ENCODE measurements at places on chromosomes 3 and 15. TPM values are rescaled to one million over a fixed set of nuclear protein-coding genes. Genes with fewer than 3 reads are reported as not detected.

C3orf22 gene
- 0.06 TPM for polyA plus RNA-seq

EFL1 gene
- 21.5 TPM for polyA plus RNA-seq

ZNF660 gene
- 11.0 TPM for polyA plus RNA-seq

CCR5 gene
- 0.68 TPM for polyA plus RNA-seq

PLIN1 gene
- polyA plus RNA-seq = 0.68 TPM

CADM2 gene
- 0.65 TPM for polyA plus RNA-seq

CASR gene
- polyA plus RNA-seq = 27.2 TPM

- no peak for DNase-seq
These were observed 32.1 kb downstream of the CNTN4 start for GRCh38 chr3:2130726-2131125.

- DNase-seq = peak; percentile 75
These were observed 860 bp downstream of the ATG3 start for GRCh38 chr3:112560721-112561483.

DNA sequence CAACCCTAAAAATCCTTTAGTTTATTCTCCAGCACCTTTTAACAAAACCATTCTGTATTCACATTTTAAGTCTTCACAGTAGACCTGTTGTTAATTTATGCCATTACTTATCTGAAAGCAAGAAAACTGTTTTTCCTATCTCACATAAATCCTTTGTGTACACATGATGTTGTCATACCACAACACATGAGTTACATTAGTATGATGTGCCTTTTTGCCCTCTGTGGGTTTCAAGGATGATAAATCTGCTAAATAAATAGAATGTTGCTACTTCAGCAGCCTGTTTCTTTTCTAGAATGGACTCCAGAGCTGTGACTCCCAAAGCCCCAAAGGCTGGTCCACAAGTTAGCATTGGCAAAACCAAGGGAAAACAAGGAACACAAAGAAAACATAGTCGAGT lies 151.6 kb downstream of the SERPINI1 start:
- no peak for DNase-seq

GRCh38 chr3:183975981-183976662 lies 41.6 kb downstream of the ABCC5 start:
- no peak for DNase-seq

DNA sequence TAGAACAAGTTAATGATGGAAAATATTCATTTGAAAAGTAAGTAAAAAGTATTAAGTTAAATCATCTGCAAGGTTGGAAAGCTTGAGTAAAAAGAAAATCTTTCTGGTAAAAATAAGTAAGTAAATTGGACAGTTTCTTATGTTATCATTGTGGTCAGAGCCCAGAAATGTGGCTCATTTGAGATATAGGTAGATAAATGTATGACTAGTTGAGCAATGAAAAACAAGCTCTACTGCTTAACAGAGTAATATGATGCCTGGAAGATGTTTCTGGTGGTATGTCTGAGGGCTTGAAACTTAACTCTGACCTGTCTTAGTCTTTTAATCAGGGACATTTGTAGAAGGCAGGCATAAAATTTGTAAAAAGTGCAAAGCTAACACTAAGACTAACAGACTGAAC lies 444.0 kb downstream of the MFSD1 start:
- no peak for DNase-seq

GRCh38 chr3:79985816-79986215 lies 218.0 kb upstream of the ROBO1 start:
- DNase-seq = no peak

- DNase-seq = no peak
These were observed 37.2 kb upstream of the BLM start for GRCh38 chr15:90679959-90680358.

DNA sequence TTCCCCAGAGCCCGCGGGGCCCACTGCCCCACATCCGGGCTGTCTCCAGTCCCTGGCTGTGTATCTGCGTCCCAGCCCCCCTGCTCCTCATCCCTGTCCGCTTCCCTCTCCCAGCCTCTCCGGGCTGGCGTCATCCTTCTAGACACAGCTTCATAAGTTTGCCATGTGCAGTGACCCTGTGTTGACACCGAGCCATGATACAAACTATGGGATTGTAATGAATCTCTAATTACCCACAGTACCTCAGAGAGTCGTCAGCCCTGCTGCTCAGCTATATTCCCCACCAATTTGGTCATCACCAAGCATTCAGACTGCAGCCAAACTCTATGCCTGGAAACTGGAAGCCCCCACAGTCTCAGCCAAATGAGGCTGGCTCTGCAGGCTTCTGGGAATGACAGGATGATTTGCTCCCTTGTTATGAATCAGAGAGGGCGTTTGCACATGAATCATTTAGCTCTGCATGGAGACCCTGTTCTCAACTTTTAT lies 466.1 kb upstream of the ATP11B start:
- DNase-seq = no peak

DNA sequence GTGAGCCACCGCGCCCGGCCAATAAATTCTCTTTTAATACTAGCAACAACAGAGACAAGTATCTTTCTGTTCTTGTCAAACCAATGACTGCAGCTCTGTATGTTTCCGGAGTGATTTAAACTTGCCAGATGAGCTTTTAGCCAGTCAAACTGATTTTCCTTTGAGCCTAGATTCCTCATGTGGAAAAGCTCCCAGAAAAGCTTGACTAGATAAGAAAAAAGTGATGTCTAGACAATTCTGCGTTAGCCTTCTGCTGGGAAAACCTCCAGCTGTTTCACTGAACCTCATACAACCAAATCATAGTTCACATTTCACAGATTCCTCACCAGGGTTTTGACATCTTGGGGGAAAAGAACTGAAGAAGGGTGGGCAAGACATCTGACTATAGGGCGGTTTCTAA lies 78.6 kb downstream of the MAGI1 start:
- no peak for DNase-seq

GRCh38 chr15:85828874-85829273 lies 34.1 kb upstream of the KLHL25 start:
- DNase-seq = no peak

GRCh38 chr3:150308037-150308319 lies 100.1 kb upstream of the TSC22D2 start:
- no peak for DNase-seq

- no peak for DNase-seq
These were observed 12.8 kb upstream of the KLHL40 start for GRCh38 chr3:42672515-42672914.

GRCh38 chr3:140453750-140454149 lies 224.1 kb upstream of the TRIM42 start:
- no peak for DNase-seq

- no peak for DNase-seq
These were observed 144.7 kb upstream of the GADL1 start for GRCh38 chr3:31039145-31039544.

DNA sequence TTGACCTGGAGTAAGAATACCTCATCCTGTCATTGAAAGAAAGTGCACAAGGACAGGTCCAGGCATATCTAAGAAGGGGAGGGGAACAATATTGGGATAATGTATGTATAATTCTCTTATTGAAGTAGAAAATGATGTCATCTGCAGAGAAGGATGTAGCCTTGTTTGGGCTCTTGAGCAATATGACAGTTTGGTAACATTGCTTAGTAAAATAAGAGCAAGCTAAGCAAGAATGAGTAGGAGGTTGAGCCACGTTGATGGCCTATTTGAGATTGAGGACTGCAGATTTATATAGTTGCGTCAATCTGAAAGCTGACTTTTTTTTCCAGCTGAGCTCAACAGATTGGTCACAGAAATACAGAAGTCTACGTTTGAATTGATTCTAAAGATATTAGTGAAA lies 145.2 kb downstream of the FILIP1L start:
- no peak for DNase-seq

- DNase-seq = no peak
These were observed 54.8 kb downstream of the UBP1 start for GRCh38 chr3:33385423-33385822.

DNA sequence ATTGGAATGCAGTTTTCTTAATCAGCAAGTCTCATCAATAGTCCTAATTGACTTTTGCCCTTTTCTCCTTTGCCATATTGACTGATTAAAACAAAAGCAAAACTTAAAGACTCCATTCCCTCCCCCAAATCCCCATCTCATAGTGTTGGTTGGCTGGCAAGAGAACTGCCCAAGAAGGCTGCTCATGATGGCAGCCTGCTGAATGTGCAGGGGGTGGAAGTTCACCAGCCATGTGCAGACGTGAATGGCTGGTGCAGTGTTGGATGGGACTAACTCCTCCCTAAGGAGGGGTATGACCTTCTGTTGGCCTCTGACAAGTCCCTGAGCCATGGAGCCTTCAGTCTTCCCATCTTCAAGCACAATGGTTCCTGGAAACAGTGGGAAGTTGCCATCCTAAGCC lies 7.0 kb downstream of the SMAD3 start:
- DNase-seq = no peak

DNA sequence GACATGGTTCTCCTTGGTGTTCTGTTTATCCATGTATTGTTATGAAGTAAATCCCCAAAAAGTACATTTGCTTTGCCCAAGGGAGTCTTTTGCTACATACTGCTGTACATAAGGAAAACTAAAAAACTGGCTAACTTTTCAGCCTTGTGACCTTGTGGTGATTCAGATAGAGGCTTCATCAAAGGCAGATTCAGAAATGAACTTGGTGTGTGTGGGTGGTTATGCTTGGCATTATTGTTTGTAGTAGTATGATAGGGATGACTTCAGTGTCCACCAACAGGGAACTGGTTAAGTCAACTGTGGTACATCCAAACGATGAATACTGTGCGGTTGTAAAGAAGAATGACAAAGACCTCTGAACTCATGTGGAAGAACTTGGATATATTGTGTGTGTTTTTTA lies 75.6 kb upstream of the CHRNB4 start:
- DNase-seq = no peak

DNA sequence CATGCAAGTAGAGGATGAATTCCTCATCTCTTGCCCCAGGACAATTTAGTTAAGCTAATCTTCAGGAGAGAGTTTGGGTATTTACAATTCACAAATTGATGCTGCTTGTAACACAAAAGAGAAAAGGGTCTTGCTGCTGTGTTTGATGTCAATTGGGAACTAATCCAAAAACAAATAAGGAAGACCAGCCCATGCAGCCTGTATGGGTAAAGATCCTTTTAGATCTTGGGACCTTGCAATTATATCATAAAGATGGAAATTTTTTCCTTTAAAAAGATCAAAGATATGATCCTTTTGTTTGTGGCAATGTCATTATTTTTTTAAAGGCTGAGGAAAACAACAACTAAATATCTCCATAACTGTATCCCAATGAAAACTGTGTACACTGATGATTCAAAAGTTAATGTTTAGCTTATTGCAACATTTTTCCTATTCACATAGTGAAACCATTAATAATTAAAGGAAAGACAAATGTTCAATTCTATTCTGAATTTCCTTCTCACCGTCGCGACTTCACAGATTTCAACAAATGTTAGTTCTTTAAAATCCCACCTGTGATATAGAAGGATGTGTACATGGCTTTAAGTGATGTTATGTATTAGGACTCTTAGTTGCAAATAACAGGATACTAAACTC lies 40.2 kb downstream of the TMEM212 start:
- DNase-seq = no peak

DNA sequence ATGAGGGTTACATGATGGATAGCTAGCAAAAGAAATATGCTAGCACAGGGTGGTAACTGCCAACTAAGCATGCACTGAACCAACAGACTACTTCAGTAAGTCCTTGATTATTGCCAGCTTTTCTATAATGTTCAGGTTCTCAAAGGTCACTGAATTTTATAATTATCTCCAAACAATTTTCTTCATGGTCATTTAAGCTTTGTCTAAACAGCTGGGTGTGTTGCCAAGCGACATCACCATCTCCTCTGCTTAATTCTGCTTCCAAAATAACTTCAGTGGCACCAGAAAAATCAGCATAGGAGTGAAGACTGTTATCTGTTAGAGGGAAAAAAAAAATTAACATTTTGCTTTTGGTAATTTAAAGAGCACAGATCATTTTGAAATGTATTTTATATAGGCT lies 54.6 kb upstream of the TOP2B start:
- DNase-seq = no peak

- no peak for DNase-seq
These were observed 248.5 kb downstream of the ZMAT3 start for GRCh38 chr3:178823150-178823549.

GRCh38 chr15:63395730-63396151 lies 14.1 kb upstream of the CA12 start:
- no peak for DNase-seq

DNA sequence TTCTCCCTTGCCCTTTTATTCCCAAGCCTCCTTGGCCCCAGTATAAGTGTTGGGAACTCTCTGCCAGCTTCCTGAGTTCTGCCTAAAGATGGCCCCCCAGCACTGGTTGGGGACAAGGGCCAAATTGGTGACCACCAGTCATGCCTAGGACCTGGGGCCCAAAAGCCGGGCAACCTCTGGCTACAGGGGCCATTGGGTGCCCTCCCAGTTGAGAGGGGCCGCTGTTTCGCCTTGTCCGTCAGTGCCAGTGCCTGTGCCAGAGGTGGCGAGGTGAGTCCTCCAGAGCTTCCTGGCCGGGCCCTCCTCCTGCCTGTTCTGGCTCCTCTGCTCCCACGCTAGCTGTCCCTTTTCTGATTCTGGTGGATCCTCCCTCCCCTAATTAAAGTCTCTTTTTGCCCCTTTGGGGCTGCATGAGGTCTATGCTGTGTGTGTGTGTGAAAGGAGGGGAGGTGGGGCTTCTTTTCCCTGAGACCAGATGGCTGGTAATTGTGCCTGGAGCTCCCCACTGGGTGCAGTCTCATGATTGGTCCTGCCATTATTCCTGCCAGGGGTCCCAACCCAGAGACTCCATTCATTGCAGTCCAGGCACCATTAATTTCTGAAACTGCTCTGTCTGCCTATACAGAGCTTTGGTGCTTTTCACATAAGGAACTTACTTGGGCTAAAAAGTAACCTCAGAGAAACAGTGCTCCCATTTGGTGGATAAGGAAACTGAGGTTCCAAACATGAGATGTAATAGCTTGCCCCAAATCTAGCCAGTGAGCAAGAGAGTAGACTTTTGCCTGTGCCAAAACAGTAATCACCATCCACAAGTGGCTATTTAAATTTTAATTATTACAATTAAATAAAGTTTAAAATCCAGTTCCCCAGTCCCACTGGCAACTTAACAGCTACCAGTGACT lies 3.1 kb upstream of the TTLL3 start:
- DNase-seq = no peak

- DNase-seq = peak; percentile 47
These were observed 140.2 kb downstream of the ITPR1 start for GRCh38 chr3:4633078-4634004.

DNA sequence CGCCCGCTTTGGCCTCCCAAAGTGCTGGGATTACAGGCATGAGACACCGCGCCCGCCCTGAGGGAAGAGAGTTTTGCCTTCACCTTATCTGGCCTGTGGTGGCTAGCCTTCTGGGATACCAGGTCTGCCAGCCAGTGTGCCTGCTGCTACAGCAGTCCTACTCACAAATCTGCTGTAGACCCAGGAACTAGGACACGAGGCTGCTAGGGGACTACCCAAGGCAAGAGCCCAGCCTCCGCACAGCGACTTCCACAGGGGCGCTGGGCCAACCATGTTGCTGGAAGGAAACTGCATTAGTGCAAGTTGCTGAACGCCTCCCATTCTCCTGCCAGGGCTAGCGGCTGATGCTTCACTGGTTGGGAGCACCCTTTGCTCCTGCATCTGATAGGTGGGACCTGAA lies 53.7 kb downstream of the DHX30 start:
- DNase-seq = no peak

DNA sequence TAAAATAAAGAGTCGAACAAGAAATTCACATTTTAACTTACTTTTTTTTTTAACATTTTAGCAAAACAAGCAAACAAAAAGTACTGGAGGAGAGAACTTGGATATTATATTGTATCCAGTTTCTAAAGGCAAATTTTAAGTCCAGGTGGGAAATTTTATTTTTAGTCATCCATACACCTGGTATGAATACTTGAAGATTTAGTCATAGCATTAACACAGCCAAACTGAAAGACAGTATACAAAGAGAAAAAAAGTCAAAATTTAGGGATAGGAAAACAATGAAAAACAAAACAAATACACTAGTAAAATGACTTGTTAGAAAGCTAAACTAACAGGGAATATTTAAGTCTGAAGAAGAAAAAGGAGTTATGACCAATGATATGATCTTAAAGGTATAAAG lies 69.1 kb downstream of the PROS1 start:
- no peak for DNase-seq

All from right renal pelvis (tissue), 4 donors.